ENCODE measurements at places on chromosomes 2 and 18.

DNA sequence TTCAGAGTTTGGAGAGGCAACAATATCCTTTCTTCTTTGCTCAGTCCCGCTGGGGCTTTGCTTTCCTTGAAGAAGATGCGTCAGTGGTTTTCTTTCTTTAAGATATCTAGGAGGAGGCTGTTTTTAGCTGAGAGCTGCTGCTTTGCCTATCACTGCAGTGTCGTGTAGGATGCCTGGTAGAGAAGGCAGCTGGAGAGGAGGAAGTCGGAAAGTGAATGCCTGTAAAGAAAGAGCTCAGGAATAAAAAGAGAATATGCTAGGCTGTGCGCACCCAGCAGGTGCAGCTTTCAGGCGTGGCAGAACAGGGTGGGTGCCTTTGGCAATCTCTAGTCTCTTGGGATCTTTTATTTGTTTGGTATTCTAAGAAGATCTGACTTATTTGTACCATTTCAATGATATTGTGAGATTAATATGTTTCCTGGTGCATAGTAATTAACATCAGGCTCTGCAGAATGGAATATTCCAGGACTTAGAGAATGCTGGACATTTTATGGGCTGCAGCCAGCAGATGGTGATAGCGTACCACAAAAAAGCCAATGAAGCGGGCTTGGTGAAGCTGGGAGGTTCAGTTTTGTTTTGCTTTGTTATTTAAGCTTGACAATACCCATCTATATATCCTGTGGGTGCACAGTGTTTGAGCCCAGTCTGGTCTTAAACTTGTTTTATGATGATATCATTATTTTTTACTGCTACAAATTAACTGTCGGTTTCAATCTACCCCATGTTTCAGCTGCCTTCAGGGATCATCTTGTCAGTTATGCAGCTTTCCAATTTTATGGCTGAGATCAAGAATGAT is 34.9 kb downstream of the CAVIN2 start:
- DNase-seq = no peak

DNA sequence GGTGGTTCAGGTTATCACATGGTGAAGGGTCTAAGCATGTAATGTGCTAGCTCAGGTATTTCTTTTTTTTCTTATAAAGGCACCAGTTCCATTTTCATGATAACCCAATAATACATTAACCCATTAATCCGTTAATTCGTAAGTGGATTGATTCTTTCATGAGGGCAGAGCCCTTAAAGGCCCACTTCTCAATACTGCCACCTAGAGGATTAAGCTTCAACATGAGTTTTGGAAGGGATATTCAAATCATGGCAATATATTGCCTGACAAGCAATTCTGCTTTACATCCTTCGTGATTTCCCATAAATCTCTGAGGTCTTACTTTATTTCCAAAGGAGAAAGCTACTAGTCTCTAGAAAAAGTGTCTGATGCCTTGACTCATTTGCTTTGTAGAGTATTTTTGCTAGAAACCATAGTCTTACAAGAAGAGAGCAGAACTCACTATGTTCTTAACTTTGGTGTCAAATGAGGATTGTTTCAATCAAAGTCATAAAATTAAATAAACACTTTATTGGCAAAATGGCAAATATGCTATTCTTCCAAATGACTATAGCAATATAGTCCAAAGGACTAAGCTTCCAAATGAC is 271.3 kb downstream of the KCNS3 start:
- DNase-seq = no peak

- DNase-seq = no peak
Measured at GRCh38 chr2:235017441-235017840, 65.6 kb downstream of the SH3BP4 start.

- peak; percentile 19 for DNase-seq
Measured at GRCh38 chr2:239951825-239952224, 73.3 kb downstream of the NDUFA10 start.

- DNase-seq = no peak
Measured at GRCh38 chr2:202344178-202344577, 31.9 kb upstream of the BMPR2 start.

GRCh38 chr2:86226636-86227520 is 27.6 kb downstream of the MRPL35 start:
- no peak for DNase-seq

DNA sequence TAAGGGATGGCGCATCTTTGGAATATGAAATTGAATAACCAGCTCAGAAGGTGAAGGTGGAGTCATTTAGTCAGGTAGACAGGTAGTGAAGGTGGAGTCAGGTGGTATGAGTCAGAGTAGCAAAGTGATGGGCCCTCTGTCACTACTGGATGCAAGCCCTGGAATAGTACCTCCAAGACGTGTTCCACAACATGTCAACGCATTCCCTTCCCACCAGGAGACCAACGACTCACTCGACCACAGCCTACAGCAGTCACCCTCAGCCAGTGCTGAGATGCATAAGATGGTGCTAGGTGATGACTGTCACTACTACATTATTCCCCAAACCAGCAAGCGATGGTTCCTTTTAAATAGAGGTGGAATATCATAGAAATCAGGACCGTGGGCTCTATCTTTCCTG is 6.8 kb downstream of the CPLX4 start:
- DNase-seq = no peak

DNA sequence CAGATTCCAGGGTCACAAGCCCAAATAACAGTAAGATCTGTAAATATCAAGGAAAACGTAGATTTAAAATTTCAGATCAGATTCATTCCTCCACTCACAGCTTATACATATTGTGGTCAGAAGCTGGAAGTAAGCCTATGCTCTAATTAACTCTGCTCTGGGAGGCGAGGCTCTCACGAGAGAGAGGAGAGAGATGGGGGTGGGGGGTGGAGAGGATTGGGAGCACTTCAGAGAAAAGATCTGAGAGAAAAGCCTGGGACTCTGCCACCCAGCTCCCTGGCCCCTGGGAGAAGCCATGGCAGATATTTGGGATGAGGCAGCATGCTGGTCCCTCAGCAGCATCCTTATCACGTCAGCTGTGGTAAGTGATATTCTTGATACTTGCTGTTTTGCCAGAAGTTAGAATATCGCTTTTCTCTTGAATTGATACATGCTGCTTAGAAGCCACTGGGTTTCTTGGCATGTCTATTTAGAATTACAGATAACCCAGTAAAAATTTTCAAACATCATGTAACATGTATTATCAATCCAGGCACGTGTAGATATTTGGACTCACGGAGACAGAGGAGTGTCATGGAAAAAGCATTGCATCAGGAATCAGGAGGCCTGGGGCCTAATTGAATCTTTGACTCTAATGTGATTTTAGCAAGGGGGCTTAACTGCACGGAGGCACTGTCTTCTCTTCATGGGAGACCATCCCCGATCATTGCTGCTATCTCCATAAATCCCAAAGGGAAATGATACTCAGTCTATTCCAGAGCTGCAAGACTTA is 265.4 kb downstream of the HRH4 start:
- DNase-seq = no peak

GRCh38 chr18:64852281-64852680 is 703.4 kb upstream of the LINC00305 start:
- no peak for DNase-seq

Measured in CD8-positive, alpha-beta memory T cell (primary cell).